ENCODE measurements at places on chromosomes 1 and 21.

DNA sequence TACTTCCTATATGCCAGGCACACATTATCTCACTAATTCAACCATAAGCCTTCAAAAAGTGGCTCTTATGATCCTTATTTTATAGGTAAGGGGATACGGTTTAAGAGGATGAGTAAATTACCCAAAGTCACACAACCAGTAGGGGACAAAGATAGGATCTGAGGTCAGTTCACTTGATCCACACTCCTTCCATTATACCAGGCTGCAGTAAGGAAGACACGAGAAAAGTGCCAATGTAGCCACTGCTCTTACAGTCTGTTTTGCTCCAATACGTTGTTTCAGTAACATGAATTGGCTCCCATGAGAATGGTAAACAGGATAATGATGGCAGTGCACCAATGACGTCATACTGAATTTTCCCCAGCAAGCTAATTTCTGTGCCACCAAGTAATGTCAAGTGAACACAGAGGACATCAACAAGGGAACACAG lies 15.4 kb upstream of the GUCA2A start:
- DNase-seq, result no peak

- no peak for DNase-seq
These were observed 106.4 kb downstream of the KCND3 start for GRCh38 chr1:111882986-111883560.

GRCh38 chr1:244439391-244440032 lies 12.2 kb downstream of the ADSS2 start:
- no peak for DNase-seq

GRCh38 chr1:185990565-185990964 lies 256.4 kb downstream of the HMCN1 start:
- DNase-seq, result no peak

DNA sequence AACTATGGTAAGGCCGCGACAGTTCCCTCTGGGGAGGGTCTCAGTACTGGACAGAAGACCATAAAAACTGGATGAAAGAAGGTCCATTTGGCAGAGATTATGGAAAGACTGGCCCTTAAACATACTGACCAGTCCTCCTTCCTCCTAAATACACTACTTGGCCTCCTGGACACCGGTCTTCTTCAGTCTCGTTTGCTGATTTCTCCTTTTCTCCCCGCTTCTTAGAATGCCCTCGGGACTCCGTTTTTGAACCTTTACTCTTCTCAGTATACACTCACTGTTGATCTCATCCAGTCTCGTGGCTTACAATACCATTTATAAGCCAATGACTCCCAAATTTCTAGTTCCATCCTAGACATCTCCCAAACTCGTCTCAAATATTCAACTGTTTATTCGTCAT lies 694 bp upstream of the MRPL9 start:
- no peak for DNase-seq

- no peak for DNase-seq
These were observed 91.9 kb upstream of the IRF2BP2 start for GRCh38 chr1:234701737-234702341.

DNA sequence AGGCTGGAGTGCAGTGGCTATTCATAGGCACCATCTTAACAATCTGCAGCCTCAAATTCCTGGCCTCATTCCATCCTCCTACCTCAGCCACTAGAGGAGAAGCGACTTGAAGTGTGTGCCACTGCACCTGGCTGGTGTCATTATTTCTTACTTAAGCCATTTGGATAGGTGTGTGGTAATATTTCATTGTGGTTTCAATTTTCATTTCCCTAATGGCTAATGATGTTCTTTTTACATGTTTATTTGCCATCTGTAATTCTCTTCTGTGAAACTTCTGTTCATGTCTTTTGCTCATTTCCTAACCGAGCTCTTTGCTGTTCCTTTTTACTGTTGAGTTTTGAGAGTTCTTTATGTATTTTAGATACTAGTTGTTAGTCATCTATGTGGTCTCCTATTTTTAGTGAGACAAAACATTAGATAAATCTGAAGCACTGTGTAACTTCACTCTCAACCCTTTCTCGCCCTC lies 66.8 kb downstream of the SLC27A3 start:
- no peak for DNase-seq

GRCh38 chr1:10986525-10986890 lies 25.9 kb upstream of the TARDBP start:
- no peak for DNase-seq

DNA sequence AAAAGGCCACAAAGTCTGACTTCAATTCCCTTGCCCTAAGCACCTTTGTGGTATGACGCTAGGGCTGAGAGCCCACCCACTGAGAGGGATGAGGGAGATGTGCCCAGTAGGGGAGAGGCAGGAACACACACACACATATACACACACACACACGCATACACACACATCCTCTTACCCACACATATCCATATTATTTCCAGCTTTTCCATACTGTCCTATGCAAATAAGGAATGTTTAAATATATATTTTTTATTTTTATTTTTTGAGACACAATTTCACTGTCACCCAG lies 3.0 kb downstream of the RAB25 start:
- no peak for DNase-seq

DNA sequence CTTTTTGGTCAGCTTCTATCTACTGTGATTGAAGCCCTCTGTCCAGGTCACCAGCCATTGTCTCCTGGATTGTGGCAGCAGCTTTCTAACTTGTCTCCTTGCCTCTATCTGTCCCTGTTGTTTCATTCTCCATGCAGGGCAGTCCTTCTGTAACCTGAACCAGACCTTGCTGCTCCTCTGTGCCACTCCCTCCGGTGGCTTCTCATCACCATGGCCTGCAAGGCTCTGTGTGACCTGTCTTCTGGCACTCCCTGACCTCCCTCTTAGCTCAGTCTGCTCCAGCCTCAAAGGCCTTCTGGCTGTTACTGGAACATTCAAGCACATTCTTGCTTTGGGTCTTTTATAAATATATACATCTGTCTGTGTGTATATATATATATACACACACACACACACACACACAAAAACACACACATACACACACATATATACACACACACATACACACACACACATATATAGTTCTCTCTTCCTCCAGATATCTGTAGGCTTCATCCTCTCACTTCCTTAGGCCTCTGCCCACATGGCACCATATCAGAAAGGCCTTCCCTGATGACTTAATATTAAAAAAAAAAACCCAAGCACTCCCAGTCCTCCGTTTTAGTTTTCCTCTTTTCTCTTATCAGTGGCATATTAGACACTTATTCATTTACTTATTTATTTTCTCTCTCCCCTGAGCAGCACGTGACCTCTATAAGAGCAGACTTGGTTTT lies 21.2 kb upstream of the JUN start:
- no peak for DNase-seq

DNA sequence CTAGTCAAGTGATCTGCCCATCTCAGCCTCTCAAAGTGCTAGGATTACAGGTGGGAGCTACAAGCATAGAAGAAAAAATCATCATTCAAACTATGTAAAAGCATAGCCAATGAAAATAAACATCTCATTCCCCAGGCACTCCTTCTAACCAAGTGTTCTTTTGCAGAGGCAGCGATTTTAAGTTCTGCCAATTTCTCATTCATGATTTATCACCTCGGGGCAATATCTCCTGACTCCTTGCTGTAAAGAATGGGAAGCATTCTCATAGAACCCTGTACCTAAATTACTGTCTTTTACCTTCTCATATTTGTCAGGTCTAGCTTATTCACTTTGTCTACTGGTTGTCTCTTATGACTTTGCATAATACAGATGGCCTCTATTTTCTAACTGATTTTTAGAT lies 32.5 kb upstream of the IVNS1ABP start:
- DNase-seq, result no peak

DNA sequence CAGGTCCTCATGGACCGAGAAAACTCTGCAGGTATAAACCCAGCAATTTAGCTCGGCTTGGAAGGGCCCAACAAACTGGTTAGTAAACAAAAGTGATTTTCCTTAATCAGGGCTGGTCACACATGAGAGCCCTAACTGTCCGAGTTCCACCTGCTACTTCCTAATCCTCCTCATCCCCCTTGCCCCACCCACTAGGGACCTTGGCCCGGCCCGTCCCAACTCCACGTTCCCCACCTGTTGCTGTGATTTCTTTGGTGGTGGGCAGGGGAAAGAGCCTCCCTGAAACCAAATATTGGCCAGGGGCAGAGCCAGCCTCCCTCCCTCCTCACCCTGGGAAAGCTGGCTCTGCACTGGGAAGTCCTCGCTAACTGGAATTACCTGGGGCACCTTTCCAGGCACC lies 304.2 kb upstream of the PROX1 start:
- no peak for DNase-seq

DNA sequence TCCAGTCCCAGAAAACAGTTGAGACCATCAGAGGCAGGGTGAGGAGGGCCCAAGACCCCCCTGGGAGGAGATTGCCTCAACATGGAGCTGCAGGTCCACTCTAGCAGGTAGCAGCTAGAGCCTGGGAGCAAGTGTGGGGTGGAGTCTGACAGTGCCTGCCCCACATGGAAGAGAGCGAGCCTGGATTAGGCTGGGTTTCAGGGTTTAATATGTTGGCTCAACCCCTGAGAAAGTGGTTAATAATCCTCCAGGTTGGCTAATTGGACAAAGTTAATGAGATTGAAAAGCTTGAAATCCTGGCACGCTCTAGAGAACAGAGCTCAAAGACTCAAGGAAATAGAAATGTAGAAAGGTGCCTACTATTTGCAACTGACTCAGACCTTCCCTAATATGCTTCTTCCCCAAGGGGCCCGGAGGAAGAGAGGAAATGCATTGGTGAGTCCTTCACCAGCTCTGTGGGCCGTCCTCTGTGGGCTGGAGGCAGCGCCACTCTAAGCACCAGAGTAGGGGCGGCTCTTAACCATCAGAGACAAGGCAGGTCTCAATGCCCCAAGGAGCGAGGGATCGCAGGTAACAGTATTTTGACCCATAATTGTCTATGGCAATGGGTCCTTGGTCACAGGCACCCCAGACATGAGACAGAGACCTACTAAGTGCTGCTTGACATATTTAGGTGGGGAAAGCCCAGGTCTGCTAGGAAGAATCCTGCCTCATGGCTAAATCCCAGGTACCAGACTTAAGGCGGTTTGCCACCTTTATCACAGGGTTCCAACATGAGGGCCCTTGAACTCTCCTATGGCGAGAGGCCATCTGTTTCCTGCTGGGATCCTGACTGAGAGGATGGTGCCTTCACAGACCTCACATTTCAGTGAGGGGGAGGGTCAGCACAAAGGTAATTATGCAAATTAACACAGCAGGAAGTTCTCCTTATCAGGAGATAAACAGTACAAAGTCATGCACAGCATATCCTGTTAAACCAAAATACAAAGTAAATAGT lies 33.8 kb downstream of the RSPH1 start:
- no peak for DNase-seq

GRCh38 chr1:115134231-115134630 lies 44.9 kb upstream of the TSPAN2 start:
- DNase-seq, result no peak

DNA sequence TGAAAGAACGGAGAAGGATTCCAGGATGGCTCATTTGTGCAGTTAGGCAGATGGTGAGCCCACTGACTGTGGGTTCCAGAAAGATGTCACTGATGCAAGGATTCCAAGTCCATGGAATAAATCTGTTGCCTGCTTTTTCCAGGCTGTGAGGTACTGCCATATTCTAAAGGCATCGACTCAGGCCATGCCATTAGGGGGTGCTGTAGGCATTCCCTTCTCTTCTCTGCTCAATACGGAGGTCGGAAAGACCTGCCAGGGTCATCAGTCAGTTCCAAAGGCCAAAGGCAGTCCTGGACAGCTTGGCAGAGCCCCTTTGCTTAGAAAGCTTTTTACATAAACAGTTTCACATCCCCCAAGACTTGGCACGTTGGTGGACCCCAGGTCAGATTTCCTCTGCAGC lies 31.7 kb upstream of the TMEM125 start:
- DNase-seq, result peak; percentile 56

- no peak for DNase-seq
These were observed 33.9 kb upstream of the TSNAX start for GRCh38 chr1:231494439-231495110.

- DNase-seq, result peak; percentile 97
These were observed 4.0 kb upstream of the CSF3R start for GRCh38 chr1:36486439-36487335.

GRCh38 chr1:99784143-99784542 lies 17.7 kb upstream of the FRRS1 start:
- DNase-seq, result no peak

Measured in AML-193 (cell line).